Germinal center (tissue), 1 donor: ENCODE measurements at places on chromosomes 11 and 22.

DNA sequence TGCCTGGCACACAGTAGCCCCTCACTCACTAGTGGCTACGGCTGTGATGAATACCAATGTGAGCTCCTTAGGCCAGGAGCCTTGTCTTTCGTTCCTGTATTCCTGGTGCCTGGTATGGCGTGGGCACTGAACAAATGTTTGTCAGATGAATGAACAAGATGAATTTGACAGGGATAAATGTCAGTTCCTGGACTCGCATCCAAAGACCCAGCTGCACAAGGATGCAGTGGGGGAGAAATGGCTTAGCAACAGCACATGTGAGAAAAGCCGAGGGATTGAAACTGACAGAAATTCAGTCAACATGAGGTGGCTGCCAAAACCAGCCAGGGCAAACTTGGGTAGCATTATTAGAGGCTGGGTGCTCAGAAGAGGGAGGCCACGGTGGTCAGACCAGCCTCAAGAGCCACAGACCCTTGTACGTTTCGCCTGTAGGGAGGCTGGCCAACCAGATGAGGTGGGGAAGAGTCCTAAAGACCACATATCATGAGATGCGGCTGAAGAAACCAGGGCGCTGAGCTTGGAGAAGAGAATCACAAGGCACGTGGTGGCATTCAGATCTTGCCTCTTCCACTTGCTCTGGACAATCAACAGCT lies 7.7 kb upstream of the SLC22A8 start:
- no peak for DNase-seq

DNA sequence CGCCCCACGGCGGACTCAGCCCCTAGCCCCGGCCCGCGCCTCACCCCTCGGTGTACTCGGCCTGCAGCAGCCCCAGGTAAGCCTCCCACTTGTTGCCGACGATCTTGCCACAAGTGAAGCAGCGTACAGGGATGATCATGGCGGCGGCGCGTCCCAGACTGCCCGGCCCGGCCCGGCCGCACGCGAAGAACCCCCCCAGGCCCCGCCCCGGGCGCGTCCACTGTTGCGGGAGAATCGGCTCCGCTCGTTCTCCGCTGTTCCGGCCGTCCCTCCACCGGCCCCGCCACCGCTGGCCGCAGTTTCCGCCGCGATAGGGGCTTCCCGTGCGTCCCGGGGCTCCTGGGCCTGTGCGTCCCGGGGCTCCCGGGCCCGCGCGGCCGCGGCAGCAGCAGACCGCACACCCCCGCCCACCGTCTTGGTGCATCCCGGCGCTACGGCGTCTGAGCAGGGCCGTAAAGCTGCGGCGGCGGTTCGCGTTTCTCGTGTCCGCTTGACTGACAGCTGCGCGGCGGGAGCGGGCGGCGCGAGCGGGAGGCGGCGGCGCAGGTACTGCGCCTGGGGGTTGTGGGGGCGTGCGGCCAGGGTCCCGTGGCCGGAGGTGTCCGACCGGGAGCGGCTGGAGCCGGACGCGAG lies at the start of the genes POLR2L and TSPAN4:
POLR2L (minus strand) TSS at position 160 of the 633 bp plus-strand sequence; CDS start at position 139, 21 bp downstream.
TSPAN4 (plus strand) TSS at position 483 of the 633 bp plus-strand sequence. CDS start 7,453 bp downstream, outside the sequence.
- DNase-seq, result peak; percentile 92

DNA sequence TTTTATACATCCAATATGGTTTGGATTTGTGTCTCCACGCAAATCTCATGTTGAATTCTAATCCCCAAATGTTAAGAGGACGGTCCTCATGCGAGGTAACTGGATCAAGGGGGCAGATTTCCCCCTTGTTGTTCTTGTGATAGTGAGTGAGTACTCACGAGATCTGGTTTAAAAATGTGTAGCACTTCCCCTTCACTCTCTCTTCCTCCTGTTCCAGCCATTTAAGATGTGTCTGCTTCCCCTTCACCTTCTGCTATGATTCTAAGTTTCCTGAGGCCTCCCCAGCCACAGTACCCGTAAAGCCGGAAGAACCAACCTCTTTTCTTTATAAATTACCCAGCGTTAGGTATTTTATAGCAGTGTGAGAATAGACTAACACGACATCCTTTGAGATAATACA lies 98.6 kb downstream of the TTC28 start:
- DNase-seq, result no peak

DNA sequence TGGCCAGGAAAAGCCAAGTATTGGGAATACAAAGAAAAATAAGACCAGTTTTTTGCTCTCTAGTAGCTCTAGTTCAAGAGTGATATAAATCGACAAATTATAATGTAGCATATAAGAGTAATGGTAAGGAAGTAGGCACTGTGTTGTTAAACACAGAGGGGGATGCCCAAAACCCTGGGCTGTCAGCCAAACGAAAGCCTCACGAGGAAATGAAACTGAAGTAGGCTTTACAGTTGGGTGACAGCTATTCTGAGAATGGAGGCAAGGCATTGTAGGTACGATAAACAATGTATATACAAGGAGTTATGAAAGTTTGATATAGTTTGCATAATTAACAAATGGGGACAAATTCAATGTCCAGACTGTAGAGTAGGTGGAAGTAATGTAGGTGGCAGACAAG lies 176.4 kb downstream of the FAM181B start:
- peak; percentile 51 for DNase-seq

- no peak for DNase-seq
These were observed 166.2 kb downstream of the LDLRAD3 start for GRCh38 chr11:36109850-36110606.

- no peak for DNase-seq
These were observed 5.5 kb downstream of the PRDX5 start for GRCh38 chr11:64323373-64323772.

GRCh38 chr22:23772315-23772648 lies 367 bp upstream of the MMP11 start:
- DNase-seq, result no peak
